NCI-H345 (cell line): ENCODE measurements at places on chromosomes 5 and 9.

DNA sequence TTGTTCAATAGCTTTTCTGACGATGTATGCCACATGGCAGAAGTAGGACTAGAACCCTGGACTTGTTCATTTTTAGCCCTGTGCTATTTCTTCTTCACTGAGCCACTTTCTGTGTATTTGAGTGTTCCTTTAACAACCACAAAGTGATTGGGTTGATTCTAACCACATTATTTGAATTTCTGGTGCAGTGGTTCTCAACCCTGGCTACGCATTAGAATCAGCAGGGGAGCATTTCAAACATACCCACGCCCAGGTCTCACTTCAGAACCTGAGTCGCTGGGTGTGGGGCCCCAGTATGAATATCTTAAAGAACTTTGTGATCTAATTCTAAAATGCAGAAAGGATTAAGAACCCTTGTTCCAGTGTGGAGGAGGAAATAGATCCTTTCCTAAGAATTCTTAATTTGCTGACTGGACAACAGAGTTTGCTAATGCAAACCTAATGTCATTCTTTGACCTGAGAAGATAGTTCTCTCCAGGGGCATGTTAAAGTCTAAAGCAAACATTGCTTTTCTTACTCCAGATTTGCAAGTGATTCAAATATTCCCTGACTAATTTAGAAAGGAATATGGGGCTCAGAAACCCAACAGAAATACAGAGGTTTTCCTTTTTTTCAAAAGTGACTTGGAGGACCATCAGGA is 75.4 kb upstream of the GDNF start:
- DNase-seq, result no peak

DNA sequence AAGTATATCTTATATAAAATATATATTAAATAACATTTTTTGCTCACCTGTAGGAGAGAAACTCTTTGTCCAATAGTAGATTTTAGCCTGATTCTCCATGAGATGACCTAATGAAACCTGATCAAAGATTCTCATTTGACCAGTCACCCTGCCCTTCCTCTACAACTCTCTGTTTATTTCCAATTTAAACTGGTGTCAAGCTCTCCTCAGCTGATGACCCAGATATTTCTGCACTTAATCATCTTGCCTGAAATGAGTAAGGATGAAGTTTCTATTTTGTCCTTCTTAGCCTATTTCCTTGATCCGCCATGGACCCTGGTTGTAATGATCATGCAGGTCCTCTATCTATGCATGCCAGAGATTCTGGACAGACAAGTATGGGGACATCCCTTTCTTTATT is 179.3 kb upstream of the FGF10 start:
- no peak for DNase-seq

- no peak for DNase-seq
These were observed 10.5 kb downstream of the POC5 start for GRCh38 chr5:75706775-75707174.

DNA sequence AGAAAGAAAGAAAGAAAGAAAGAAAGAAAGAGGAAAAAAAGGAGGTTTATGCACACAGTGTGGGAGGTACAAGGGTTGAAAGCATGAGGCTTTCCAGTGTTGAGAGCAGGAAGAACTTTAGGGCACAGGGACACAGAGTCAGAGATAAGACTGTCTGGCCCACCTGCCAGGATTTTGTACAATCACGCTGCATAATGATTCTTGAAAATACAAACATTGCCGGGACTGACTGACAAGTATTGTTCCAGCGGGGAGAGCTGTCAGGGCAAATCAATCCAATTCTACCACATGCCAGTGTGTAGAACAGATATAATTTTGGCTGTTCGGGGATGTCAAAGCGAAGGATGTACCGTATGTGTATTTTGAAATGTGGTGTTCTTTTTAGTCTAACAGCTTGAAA is 254.7 kb downstream of the NTRK2 start:
- no peak for DNase-seq

GRCh38 chr9:69936427-69936826 is 107.2 kb upstream of the MAMDC2 start:
- no peak for DNase-seq

DNA sequence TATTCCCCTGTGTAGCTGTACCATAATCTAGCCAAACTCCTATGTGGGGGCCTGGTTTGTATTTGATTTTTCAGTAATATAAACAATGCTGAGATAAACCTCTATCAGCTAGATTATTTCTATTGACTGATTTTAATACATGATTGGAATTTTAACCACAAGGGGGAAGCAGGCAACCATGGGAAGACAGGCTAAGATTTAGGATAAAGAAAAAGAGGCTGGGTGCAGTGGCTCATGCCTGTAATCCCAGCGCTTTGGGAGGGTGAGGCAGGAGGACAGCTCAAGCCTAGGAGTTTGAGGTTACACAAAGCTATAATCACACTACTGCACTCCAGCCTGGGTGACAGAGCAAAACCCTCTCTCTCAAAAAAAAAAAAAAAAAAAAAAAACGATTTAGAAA is 18.1 kb upstream of the GPX3 start:
- peak; percentile 15 for DNase-seq

DNA sequence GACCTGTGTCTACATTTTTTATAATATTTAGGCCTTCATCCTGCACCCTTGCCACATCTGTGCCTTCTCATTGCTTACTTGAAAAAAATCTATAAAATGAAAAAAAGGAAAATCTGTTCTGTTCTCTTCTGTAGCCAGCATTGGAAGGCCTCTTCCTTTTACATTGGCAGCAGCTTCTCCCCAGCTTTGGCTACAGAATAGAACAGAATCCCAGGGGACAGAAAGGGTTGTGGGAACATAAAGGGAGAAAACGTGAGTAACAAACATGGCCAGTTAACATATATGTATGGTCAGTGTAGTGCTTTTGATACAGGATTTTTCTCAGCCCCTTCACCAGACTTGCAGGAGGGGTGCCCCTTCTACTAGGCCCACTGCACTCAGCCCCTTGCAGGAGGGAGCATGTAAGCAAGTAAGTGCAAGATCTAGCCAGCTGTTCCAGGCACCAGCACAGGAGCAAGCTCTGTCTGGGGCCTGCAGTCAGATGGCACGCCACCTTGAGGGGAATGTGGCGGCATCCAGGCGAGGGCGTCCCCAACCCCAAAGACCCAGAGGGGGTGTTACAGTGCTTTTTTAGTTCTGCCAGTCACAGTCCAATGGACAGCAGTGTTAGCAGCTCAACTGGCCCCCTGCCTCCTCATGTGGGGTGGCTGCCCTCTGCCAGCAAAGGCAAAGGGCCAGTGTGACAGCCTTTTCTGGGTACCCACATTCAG is 330.5 kb upstream of the ZNF462 start:
- no peak for DNase-seq

DNA sequence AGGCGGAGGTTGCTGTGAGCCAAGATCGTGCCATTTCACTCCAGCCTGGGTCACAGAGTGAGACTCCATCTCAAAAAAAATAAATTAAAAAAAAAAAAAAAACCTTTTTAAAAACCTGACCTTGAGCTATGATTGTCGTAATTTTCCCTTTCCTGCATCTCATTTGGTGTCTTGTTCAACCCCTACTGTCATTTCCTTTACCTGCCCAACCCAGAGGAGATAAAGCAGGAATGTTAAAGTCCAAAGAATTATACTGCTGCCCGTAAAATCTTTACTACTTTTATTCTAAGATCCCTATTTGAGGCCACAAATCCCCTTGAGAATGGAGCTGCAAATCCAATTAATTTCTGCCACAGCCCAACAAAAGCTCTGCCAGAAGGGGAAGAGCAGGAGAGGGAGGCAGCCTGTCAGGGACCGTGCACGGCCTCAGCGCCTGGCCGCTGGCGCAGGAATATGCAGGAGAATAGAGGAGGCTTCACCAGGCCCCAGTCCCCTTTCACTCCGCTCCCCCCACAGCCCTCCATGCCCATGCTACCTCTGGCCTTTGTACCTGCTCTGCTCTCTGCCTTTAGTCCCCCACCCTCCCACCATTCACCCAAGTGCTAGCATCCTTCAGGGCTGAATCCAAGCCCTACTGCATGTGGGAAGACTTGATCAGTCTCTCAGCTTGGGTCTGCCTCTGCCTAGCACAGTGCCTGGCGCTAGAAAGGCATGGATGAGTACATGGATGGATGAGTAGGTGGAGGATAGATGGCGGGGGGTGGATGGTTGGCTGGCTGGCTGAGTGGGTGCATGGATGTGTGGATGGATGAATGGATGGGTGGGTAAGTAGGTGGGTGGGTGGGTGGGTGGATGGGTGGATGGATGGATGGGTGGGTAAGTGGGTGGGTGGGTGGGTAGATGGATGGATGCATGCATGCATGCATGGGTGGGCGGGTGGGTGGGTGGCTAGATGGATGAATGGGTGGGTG is 99.8 kb upstream of the SARDH start:
- DNase-seq, result no peak

DNA sequence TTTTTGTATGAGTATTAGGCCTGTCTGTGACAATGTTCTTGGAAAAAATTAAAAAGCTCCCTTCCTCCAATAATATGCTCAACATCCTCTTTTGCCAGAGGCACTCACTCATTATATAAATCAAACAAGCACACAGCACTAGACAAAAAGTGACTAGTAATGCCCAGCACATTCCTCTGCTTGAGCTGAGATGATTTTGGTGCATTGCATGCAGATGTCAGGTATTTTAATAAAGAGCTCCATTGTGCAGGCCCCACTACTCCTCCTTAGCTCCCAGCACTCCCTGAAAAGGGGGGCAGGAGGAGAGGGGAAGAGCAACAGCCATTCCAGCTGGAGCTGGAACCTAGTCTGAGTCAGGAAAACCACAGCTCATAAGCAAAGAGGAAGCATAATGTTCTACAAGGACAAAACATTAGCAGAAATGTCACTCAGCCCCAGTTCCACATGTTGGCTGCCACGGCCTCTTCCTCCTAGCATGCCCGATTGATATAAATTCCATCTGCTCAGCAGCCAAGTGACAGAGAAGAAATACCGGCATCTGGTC is 348.5 kb downstream of the BNC2 start:
- DNase-seq, result no peak

GRCh38 chr9:9352877-9353481 is 1259.8 kb downstream of the PTPRD start:
- DNase-seq, result peak; percentile 2

DNA sequence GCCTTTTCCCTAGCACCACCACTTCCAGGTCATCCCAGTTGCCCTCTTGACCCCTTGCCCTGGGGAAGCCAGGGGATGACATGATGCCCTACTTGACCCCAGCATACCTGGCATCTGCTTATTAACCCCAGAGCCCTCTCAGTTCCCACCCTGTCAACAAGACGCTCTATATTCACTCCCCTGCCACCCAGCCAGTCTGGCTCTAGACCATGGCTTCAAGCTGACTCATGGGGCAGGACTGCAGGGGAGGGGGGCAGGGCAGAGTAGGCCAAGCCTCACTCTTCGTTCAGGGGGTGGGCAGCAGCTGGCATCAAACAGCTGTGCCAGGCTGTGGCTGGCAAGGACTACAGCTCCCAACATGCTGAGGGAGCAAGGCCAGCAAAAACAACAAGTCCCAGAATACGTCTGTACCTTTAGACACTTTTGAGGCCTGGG is 5.3 kb downstream of the ATOSB start:
- DNase-seq, result no peak

DNA sequence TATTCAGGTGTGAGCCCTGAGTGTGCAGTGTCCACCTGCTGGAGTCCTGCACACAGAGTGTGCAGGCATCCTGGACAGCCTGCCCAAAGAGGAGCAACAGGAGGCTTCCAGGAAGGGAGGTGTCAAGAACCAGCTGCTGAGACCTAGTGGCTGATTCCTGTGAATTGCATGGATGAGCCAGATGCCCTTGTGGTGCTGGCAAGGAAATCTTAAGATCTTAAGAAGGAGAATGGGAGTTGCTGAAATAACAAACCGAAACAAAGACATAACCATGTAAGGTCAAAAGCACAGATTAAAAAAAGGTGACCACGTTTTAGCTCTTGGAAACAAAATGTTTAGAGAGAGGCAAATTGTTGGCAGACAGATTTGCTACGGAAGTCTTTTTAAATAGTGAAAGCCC is 29.3 kb upstream of the RPS23 start:
- DNase-seq, result no peak

DNA sequence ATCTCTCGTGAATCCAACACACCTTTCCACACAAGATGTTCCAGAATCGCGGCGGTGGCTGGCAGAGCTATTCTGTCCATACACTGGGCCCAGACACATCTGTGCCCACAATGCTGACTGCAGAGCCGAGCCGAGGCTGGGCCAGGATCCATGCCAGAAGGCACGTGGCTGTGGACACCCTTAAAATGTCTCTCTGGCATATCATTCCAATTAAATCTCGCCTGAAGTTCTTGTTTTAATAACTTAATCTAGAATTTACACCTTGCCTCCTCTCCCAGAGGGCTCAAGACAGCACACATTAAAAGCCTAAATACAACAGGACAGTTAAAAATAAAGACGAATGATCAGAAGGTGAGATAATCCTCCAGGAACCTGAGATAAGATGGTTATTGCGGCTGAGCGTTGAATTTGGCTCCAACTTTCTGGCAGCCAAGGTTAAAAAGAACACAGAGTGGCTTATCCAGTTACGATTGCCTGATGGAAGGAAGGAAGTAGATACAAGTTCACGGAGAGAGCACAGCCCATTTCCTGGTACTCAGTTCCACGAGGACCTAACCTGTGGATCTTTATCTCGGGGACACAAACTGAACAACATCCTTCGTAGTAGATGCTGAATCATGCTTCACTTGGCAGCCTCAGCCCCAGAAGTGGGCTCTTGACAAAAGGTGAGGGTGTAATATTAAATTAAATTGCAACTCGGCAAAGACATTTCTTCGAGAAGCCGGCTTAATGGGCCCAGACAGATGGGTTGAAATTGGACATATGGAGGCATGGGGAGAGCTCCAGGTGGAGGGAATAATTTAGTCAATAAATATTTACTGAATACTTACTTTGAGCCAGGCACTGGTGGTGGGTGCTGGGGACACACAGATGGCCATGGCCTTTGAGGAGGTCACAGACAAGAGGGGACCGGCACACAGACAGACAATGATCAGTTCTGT is 86.0 kb upstream of the TBC1D2 start:
- no peak for DNase-seq

DNA sequence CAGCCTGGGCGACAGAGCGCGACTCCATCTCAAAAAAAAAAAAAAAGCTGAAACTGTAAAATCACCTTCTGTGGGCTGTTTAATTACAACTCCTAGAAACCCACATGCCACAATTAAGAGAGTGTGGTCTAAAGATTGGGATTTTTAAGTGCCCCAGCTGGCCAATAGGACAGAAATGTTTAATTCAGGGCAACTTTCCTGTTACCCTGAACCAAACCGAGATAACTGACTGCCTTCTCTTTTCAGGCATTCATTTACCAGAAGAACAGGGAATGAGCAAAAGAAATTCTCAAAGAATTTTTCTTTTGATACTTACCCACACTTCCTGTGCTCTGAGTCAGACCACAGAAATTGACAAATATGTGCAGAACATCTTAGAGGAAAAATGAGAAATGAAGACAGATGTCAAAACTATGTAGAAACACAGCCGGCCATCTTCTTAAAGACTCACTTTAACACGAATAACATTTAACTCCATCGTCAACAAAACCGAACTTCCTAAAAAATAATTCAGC is 221.3 kb upstream of the DAPK1 start:
- DNase-seq, result no peak

DNA sequence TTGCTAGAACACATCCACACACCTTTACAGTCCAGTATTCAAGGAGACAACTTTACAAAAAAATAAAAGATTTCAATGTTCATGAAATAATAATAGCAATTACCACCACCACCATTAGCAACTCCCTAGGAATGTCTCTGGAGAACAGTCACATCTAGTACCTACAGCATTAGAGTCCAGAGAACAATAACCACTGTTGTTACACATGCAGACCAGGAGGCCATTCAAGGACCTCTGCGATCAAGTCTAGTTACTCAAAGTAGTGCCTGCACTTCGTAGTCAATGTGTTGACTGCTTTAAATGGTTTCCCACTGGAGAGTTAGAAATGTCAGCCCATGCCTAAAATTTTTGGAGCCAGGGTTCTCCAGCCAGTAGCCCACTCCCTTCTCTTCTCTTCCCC is 244.4 kb downstream of the DEPDC1B start:
- DNase-seq, result no peak
